Left renal pelvis (tissue), 4 donors: ENCODE measurements at places on chromosomes 13 and 19. TPM values are rescaled to one million over a fixed set of nuclear protein-coding genes. Genes with fewer than 3 reads are reported as not detected.

DNA sequence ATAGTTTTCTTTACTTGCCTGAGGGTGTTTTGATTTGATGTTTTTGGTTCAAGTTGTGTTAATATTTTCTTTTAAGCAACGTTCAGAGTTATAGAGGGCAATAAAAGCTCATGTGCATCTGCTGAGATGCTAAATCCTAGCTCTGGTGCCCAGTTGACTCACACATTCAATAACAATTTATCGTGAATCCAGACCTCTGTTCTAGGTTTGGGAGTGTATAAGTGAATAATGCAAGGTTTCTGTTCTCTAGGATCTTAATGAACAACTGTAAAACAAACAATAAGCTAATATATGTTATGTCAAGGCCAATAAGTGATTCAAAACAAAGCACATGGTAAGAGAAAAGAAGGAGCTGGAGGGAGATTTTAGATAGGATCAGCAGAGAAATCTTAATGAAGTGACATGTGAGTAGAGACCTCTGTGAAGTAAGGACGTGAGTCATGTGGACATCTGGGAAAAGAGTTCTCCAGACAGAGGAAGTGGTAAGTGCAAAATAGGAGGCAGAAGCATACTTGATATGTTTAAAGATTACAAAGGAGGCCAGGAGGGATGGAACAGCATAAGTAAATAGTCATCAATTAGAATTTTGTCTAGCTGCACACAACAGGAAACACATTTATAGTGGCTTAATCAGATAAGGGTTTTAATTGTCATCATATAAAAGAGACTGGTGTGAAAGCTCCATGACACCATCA lies 278.5 kb upstream of the HTR2A start:
- DNase-seq: no peak

- no peak for DNase-seq
These were observed 17.0 kb downstream of the POU2F2 start for GRCh38 chr19:42115219-42115618.

PPM1N gene
- polyA plus RNA-seq: not detected

DNA sequence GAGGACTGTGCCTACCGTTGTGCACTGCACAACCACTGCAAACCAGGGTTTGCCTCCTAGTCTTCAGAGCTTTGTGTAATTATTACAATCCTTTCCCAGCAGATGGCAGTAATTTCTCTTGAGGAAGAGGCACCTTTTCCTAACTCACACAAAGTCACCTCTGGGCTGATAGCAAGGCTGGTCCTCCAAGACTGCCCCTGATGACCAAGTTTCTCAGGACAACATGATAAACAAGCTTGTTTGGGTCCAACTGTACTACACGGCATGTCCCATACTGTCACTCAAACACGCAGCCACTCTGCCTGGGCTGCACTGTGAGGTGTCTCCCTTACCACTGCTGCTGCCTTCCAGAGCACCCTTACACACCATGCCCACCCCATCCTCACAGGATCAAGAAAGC lies 39.3 kb downstream of the RFXAP start:
- peak; percentile 41 for DNase-seq

DNA sequence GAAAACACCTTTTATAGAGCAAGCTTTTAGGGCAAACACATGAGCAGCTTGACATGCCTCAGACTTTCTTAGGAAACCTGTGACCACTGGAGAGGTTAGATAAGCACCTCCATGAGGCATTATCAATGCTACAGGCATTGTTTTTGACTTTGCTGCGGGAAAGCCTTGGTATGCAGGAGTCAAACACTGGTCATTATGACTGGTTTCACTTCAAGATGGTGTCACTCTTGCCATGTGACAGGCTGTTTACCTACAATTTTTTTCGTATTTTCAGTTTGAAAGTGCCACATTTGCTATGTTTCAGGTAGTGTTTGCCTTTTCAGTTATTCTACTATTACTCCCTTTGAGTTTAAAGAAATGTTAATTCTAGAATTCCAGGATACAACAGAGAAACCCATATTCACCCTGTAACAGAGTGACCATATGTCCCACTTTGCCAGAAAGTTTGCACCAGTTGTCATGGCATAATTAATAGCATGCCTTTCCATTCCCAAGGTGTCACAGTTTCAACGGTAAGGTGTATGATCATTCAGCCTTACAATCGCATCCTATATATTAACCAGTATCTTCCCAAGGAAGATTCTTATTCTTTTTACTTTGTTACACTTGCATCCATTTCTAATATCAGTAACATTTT lies 33.0 kb downstream of the USP12 start:
- DNase-seq: no peak

TEX26 gene
- 0.81 TPM for polyA plus RNA-seq

GRCh38 chr19:50224986-50225747 lies 21.7 kb downstream of the MYH14 start:
- no peak for DNase-seq

LRRC4B gene
- 15.7 TPM for polyA plus RNA-seq

DNA sequence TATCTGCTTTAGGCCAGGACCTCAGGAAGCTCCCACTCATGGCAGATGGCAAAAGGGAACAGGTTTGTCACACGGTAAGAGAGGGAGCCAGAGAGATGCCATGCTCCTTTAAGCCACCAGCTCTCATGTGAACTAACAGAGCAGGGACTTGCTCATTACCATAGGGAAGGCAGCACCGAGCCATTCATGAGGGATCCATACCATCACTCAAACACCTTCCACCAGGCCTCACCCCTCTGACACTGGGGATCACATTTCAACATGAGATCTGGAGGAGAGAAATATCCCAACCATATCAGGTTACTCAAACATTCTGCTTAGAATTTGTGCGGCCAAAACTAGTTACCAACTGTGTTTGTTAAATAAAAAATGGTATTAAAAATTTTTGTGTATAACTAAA lies 427.0 kb downstream of the UQCRFS1 start:
- no peak for DNase-seq

PSG7 gene
- not detected for polyA plus RNA-seq

GRCh38 chr13:46352805-46353204 lies 34.2 kb downstream of the RUBCNL start:
- no peak for DNase-seq

GRCh38 chr13:103358255-103358932 lies 292.2 kb upstream of the SLC10A2 start:
- DNase-seq: no peak

DNA sequence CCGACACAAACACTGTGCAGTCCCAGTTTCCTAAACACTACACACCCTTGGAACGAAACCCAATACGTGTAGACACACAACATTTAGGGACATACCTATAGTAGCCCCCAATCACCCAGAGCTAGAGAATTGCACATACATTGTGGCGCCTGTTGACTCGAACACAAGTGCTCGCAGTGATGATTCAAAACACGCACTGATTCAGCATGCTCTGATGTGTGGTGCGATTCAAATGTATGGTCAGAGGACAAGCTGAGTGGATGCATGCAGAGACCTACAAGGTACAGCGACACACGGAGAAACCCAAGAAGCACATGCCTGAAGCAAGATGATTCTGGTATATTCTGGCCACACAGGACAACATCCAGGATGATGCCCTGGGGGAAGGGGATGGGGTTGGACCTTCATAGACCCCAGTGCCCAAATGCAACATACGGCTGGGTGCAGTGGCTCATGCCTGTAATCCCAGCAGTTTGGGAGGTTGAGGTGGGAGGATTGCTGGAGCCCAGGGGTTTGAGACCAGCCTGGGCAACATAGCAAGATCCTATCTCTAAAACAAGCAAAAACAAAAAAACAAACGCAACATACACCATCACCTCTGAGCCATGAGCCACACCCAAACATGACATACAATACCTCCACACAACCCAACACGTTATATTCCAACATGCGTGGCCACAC lies 997 bp upstream of the KCNN4 start:
- no peak for DNase-seq

ZNF468 gene
- 32.8 TPM for polyA plus RNA-seq

DNA sequence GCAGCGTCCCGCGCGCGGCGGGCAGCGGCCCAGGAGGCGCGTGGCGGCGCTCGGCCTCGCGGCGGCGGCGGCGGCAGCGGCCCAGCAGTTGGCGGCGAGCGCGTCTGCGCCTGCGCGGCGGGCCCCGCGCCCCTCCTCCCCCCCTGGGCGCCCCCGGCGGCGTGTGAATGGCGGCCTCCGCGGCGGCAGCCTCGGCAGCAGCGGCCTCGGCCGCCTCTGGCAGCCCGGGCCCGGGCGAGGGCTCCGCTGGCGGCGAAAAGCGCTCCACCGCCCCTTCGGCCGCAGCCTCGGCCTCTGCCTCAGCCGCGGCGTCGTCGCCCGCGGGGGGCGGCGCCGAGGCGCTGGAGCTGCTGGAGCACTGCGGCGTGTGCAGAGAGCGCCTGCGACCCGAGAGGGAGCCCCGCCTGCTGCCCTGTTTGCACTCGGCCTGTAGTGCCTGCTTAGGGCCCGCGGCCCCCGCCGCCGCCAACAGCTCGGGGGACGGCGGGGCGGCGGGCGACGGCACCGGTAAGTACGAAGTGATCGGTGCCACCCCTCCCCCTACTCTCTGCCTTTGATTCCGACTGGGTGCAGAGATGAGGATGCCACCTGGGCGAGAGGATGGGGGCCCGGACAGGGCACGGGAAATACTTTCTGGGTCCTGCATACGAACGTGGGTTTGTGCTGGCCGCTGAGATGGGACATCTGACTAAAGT lies 874 bp downstream of the TRIM28 start:
- no peak for DNase-seq

GRCh38 chr13:20412691-20413355 lies 112.8 kb downstream of the CRYL1 start:
- DNase-seq: no peak

SIGLEC5 gene
- 0.37 TPM for polyA plus RNA-seq

- no peak for DNase-seq
These were observed 33.9 kb downstream of the CAB39L start for GRCh38 chr13:49410006-49410405.

RHPN2 gene
- polyA plus RNA-seq: 3.8 TPM

- DNase-seq: no peak
These were observed 6.8 kb upstream of the GTF2F2 start for GRCh38 chr13:45113233-45114224.

- no peak for DNase-seq
These were observed 796.9 kb downstream of the SLITRK1 start for GRCh38 chr13:83085186-83085900.

DHDH gene
- polyA plus RNA-seq: 6.4 TPM

DNA sequence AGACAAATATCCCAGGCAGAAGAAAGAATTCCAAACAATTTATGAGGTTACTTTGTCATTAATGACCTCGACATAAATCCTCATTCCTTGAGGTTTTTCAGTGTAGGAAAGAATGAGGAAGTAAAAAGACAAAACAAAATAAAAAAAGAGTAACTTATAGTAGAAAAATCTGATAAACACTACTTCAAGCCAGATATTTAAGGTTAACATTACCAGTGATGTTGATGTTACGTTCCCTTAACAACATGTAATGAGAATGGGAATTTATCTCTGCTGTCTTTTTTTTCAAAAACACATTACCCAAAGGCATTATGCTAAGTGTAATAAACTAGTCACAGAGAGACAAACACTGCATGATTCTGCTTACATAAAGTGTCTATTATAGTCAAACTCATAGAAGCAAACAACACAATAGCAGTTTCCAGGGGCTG lies 935.1 kb downstream of the SLITRK1 start:
- DNase-seq: no peak

GRCh38 chr19:16121141-16121540 lies 9.5 kb downstream of the RAB8A start:
- no peak for DNase-seq

ZNF69 gene
- polyA plus RNA-seq: 24.9 TPM

DNA sequence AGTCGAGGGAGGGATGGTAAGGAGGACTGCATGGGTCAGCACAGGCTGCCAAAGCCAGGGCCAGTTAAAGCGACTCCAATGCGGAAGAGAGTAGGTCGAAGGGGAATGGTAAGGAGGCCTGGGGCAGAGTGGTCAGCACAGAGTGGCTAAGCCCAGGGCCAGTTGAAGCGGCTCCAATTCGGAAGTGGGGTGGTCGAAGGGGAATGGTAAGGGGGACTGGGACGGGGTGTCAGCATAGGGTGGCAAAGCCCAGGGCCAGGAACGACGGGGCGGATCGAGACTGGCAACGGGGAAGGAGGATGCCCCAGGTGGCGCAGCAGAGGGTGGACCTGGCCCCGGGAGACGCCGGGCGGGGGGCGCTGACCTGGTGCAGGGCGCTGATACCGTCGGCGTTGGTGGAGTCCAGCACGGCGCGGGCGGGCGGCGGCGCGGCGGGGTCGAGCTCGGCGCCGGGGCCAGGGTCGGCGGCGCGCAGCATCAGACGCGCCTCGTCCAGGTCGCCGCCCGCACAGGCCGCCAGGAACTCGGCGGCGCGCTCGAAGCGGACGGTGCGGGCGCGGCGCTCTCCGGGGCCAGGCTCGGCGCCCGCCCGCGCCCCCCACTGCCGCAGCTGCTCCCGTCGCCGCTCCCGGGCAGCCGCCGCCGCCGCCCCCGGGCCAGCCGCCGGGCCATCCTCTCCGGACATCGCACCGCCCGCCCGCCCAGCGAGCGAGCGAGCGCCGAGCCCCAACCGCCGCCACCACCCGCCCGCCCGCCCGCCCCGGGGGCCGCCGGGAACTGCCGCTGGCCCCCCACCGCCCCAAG lies at the start of gene PPP1R12C:
PPP1R12C (minus strand) TSS at position 779 of the 804 bp plus-strand sequence; CDS start at position 685, 94 bp downstream.
- DNase-seq: no peak

NKPD1 gene
- 0.09 TPM for polyA plus RNA-seq

PRTN3 gene
- 0.59 TPM for polyA plus RNA-seq

DNA sequence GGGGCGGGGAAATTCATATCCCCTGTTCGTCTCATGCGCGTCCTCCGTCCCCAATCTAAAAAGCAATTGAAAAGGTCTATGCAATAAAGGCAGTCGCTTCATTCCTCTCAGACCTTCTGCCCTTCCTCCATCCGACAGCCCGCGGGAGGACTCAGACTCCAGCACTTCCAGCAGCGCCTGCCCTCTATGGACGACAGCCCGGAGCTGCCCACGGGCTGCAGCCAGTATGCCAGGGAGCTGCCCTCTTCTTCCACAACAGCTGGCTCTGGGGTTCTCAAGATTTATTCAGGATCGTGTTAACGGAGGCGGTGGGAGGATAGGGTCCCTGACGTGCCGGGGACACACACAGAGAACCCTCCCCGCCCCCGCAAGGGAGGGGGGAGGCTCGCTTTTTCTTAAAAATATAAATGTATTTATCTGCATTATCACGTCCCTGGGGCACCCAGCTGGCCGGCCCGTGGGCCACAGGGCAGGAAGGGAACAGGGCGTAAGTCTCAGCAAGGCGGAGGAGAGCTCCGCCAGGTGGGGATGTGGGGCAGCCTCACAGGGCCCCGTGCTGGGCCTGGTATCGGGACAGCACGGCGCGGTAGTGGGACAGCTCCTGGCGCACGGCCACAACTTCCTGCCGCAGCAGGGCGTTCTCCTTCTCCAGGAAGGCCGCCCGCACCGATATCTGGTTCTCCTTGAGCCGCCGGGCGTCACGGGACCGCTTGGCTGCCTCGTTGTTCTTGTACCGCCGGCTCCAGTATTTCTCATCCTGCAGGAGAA lies 6.7 kb downstream of the DBP start:
- DNase-seq: no peak

- no peak for DNase-seq
These were observed 31.8 kb downstream of the DOCK9 start for GRCh38 chr13:98945863-98946605.

- DNase-seq: no peak
These were observed 26.9 kb downstream of the MZT1 start for GRCh38 chr13:72700509-72700908.
